ENCODE measurements at places on chromosomes 11 and 22.

DNA sequence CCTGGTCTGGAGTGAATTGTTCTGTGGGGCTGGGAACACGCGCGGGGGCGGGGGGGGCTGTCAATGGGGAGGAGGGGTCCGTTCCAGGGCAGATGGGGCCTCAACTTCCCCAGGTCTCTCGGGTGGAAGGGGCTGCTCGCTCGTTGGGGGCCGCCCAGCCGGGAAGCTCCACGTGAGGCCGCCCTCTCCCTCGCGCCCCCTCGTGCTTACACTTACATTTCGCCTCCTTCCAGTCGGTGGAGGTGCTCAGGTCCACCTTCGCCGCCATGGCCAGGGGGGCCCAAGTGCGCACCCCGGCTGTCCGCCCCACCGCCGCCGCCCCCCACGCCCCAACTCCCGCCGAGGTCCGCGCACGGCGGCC lies 452 bp downstream of the MACROD1 start:
- DNase-seq = no peak

- DNase-seq = no peak
These were observed 71.0 kb downstream of the MYEOV start for GRCh38 chr11:69364921-69365320.

- no peak for DNase-seq
These were observed 150.2 kb downstream of the TMEM135 start for GRCh38 chr11:87187930-87188329.

- no peak for DNase-seq
These were observed 30.6 kb downstream of the LMO1 start for GRCh38 chr11:8232849-8233606.

GRCh38 chr11:3193373-3194015 lies 25.1 kb downstream of the MRGPRG start:
- no peak for DNase-seq

DNA sequence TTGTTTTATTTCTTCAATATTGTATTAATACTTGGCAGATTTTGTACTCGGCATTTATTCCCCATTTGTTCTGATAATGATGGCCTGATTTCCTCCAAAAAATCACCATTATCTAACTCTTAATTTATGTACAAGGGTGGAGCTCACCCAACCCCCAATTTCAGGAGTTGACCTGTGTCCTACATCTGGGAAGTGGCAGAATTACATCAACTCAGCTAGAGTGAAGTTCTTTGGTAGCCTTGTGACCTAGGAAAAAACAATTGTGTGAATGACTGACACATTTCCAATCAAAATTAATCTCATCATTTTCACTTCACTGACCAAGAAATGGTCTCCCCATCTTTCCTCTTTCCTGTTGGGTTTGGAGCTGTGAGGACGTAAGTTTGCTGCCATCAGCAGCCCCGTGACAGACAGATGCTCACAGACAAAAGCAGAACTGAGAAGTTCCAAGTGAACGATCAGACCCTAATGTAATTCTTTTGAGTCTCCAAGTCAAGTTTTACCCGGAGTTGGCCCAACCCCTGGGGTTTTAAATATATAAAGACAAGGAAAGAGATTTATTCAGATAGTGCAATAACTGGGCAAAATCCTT lies 16.6 kb upstream of the MS4A6E start:
- DNase-seq = no peak

GRCh38 chr11:125872138-125872491 lies 15.4 kb upstream of the HYLS1 start:
- no peak for DNase-seq

DNA sequence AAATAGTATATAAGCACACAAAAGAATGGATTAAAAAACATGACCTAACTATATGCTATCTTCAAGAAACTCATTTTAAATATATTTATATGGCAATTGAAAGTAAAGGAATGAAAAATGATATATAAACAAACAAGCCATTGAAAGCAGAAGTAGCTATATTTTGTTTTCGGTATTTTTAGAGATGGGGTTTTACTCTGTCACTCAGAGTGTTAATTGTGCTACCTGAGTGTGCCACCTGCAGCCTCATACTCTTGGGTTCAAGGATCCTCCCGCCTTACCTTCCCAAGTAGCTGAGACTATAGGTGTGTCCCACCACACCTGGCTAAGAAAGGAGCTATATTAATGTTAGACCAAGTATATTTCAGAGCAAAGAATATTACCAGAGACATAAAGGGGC lies 624.1 kb downstream of the BUD13 start:
- no peak for DNase-seq

- no peak for DNase-seq
These were observed 64.2 kb downstream of the SLC36A4 start for GRCh38 chr11:93133488-93134109.

- DNase-seq = no peak
These were observed 125.5 kb downstream of the C11orf87 start for GRCh38 chr11:109547356-109548027.

DNA sequence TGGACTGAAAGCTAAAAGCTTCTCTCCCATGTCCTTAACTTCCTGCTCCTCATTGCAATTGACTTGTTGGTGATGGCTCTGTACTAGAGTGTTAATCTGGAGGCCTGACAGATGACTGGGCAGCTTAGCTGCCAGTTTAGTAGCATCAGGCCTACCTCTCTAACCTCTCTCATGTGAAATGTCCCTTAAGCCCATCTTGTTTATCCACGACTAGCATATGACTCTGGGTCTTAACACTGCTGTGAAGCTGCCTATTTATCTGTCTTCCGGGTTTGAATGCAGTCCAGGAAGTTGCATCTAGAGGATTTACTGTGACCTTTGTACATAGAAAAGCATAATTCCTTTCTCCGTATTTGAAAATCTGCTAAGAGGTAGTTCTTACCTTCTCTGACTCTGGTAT lies 85.3 kb upstream of the HORMAD2 start:
- no peak for DNase-seq

DNA sequence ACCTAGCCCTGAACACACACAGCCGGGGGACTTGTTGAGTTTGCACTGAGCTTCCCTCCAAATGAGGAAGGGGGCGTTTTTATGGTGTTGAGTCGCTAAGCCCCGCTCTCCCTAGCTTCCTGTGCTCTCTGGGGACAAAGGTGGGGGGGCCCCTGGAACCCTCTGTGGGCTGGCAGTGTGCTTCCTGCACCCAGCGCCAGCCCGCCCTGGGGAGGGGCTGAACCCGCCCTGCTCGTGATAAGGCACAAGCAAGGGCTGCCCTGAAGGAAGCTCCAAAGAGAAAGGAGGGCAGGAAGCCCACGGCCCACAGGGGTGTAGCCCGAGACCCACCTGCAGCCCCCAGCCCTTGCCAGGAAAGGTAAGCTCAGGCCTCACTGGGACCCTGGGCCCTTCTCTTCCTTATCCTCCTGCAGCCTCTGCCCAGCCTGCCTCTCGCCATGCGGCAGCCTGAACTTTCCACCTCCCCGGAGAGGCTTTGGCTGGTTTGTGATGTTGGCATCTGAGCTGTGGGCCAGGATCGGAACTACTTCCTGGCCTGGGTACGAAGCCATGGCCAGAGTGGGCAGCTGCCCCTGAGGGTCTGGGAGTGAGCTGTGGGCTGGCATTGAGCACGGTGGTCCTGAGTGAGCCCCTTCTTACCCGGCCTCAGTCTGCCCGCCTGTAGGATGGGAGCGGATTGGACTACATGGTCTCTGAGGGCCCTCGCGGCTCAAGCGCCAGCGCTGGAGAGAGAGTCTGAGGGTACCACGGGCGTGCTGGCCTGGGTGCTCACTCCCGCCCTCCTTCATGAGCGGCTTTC lies at the start of gene FERMT3:
TSS of gene FERMT3 (plus strand) at position 265 of the 799 bp plus-strand sequence. CDS start 644 bp downstream, outside the sequence.
- no peak for DNase-seq

DNA sequence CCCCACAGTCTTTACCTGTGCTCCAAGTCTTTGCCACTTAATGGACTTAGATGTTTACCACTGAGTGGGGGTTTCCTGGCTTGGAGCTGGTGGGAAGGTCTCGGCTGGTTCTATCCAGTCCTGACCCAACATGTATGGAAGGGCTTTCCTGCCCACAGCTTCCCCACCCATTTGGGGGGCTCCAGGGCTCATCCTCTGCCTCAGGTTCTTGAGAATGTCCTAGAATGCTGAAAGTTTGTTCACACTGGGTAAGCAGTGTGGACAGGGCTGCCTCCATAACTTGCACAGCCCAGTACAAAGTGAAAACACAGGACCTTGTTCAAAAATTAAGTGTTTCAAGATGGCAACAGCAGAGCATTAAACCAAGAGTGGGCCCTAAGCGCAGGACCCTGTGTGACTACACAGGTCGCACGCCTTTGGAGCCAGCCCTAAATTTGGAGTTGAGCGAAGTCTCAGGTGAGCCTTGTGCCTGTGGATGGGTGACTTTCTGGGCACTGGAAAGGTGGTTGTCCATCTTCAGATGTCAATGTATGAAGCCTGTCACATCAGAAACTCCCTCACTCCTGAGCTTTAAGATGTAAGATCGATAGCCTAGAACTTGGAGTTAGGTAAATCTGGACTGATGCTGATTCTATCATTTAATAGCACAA lies 72.7 kb upstream of the NARS2 start:
- DNase-seq = no peak

GRCh38 chr22:26399289-26399688 lies 29.8 kb upstream of the ASPHD2 start:
- no peak for DNase-seq

DNA sequence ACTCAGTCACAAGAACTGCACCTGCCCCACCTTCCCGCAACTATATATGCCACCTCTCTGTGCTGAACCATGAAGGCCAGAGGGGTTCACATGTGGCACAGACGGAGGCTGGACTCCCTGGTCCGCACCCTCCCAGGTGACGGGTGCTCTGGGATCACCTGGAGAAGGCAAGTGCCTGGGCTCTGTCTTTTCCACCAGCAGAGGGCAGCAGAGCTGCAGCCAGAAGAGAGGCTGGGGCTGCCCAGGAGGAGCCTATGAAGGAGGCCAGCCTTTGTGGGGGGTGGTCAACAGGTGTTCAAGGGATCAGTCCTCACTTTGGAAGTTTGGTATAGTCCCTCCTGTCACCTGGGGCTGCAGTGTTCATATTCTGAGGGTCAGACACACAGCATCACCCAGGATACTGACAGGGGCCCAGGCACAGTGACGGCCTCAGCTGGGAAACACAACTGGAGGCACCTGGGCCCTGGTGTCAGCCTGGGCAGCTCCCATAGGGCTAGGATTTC lies 39.2 kb upstream of the IGLL5 start:
- DNase-seq = peak; percentile 18

DNA sequence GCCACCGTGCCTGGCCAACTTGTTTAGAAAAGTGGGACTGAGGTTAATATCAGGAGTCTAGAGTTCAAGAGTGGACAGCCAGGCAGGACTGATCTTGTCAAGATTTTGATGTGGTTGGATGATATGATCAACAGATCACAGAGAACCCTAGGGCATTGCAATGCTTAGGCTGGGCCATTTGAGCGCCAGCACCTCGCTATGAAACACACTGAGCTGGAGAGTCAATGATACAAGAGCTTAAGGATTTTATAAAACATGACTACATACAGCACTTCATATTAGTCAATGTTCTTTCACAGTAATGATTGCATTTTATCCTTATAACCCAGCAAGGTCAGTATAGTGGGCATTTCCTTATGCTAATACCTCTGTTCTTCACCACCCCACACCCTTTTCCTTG lies 15.4 kb upstream of the PEX26 start:
- no peak for DNase-seq

GRCh38 chr22:50219800-50220602 lies 19.2 kb downstream of the SELENOO start:
- DNase-seq = no peak

DNA sequence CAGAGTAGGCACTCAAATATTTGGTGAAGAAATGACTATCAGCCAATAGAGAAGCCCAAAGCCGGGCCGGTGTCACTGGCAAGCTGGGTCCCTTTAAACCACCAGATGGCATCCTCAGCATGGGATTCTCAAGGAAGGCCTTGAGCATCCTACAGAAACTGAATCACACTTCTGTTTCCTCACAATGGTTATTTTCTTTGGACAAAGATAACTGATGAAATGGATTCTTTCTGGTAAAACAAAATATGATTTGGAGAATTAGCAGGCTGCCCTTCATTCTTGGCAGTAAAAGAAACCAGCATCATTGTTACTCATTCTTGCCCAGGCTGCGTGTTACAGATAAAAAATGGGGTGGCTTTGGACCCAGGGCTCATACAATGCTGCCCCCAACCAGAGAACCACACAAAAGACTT lies 30.3 kb upstream of the ASPHD2 start:
- no peak for DNase-seq

DNA sequence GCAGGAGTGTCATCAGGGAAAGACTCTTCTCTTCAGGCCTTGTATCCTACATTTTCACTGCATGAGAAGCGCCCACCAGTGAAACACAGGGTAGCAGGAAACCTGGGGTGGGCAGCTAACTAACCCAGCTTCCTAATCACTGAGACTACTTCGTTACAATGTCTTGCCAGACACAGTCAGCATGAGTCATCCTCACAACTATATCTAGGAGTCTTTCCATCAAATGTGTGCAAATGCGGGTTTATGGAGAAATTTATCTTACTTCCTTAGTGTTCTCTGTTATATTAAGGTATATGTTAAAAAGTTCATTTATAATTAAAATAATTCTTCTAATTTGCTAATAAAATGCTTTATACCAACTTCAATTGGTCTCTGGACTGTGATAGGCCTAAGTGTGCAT lies 79.9 kb upstream of the RAB1B start:
- DNase-seq = no peak

- DNase-seq = no peak
These were observed 40.9 kb upstream of the BIRC3 start for GRCh38 chr11:102276362-102276761.

GRCh38 chr11:63847363-63847762 lies 8.5 kb downstream of the MARK2 start:
- no peak for DNase-seq

DNA sequence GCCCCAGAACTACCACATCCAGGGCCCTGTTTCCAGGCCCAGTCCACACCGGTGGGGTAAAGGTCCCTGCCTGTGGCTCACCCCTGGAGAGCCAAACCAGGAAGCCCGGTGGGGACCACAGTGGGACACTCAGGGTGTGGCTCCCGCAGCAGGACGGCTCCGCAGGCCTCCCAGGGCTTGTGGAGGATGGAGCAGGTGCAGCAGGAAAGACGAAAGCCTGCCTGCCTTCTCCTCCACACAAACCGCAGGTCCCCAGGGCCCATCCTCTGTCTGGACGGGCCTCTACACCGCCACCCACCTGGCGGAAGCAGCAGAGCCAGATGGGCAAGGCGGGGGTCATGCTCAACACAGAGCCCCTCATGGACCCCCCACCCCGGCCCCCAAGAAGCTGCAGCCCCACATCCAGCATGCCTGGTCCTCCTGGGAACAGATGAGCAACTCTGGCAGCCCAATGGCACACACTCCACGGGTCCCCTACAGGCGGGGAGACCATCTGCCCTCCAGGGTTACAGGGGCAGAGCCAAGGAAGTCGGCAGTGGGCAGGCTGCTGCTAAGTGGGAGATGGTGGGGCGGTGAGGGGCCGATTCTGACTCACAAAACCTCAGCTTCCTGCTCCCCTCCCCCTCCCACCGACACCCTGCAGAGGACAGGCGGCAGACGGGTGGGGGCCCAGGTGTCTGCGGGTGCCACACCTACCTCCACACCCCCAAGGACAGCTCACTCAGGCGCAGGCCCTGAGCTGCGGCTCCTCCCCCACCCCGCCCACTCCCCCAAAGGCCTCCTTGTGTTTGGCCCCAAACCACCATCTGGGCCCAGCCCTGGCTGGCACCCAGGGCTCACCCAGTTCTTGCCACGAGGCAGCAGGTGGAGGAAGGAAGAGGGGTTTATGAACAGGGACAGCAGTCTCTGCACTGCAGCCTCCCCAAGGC lies 5.2 kb downstream of the SBF1 start:
- peak; percentile 79 for DNase-seq

Measured in activated CD8-positive, alpha-beta memory T cell treated with anti-CD3 and anti-CD28 coated beads for 48 hours (primary cell).